Transverse colon (tissue), 4 donors: ENCODE measurements at places on chromosomes 3 and 15. TPM values are rescaled to one million over a fixed set of nuclear protein-coding genes. Genes with fewer than 3 reads are reported as not detected.
A peak's percentile ranks its signal among the peaks of the same experiment; 100 is the strongest.

GRCh38 chr15:81751256-81751655 is 294.6 kb downstream of the MEX3B start:
- DNase-seq: no peak
- peaks cover 6% of the 10 kb centered on the region for H3K4me1 ChIP-seq
- H3K4me3 ChIP-seq: no peak overlapping the region
- no peaks in the 10 kb centered on the region for H3K27me3 ChIP-seq

DNA sequence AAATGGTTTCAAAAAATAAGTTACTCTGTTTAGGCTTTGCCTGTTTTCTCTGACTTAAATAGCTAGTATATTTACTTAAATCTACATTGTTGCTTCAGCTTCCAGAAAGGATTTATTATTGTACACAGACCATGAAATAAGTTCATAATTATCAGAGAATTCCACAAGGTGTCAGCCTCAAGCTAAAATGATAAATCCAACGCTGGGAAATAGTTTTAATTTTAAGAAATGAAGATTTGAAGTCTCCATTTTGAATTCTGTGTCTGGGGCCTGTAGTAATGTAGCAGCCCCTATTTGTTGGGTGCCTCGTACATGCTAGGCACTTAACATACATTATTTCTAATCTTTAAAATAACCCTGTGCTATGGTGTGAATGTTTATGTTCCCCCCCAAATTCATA is 92.6 kb upstream of the KCNMB2 start:
- H3K27ac ChIP-seq: no peak overlapping the region
- no peaks in the 10 kb centered on the region for H3K36me3 ChIP-seq
- no peak for DNase-seq
- H3K4me3 ChIP-seq: no peak overlapping the region
- H3K4me1 ChIP-seq: no peaks in the 10 kb centered on the region

- DNase-seq: peak; percentile 77
- H3K36me3 ChIP-seq: no peaks in the 10 kb centered on the region
- H3K4me3 ChIP-seq: no peak overlapping the region
These were observed 10.8 kb downstream of the ITGA11 start for GRCh38 chr15:68421115-68421551.

GRCh38 chr3:57726397-57726796 is 29.7 kb upstream of the SLMAP start:
- H3K27ac ChIP-seq: no peak overlapping the region
- H3K36me3 ChIP-seq: no peaks in the 10 kb centered on the region
- no peak for DNase-seq
- H3K27me3 ChIP-seq: no peaks in the 10 kb centered on the region
- H3K4me1 ChIP-seq: no peaks in the 10 kb centered on the region

GRCh38 chr3:45864760-45865519 is 21.4 kb upstream of the CCR9 start:
- no peak overlapping the region for H3K27ac ChIP-seq
- H3K36me3 ChIP-seq: no peaks in the 10 kb centered on the region
- no peaks in the 10 kb centered on the region for H3K27me3 ChIP-seq
- no peaks in the 10 kb centered on the region for H3K4me1 ChIP-seq
- no peak for DNase-seq

GRCh38 chr3:65617209-65617608 is 421.5 kb downstream of the MAGI1 start:
- no peak overlapping the region for H3K27ac ChIP-seq
- no peaks in the 10 kb centered on the region for H3K4me1 ChIP-seq
- no peaks in the 10 kb centered on the region for H3K36me3 ChIP-seq
- H3K27me3 ChIP-seq: no peaks in the 10 kb centered on the region
- DNase-seq: no peak

C15orf62 gene
- total RNA-seq: 0.14 TPM

MYZAP gene
- total RNA-seq: 1.00 TPM

DNA sequence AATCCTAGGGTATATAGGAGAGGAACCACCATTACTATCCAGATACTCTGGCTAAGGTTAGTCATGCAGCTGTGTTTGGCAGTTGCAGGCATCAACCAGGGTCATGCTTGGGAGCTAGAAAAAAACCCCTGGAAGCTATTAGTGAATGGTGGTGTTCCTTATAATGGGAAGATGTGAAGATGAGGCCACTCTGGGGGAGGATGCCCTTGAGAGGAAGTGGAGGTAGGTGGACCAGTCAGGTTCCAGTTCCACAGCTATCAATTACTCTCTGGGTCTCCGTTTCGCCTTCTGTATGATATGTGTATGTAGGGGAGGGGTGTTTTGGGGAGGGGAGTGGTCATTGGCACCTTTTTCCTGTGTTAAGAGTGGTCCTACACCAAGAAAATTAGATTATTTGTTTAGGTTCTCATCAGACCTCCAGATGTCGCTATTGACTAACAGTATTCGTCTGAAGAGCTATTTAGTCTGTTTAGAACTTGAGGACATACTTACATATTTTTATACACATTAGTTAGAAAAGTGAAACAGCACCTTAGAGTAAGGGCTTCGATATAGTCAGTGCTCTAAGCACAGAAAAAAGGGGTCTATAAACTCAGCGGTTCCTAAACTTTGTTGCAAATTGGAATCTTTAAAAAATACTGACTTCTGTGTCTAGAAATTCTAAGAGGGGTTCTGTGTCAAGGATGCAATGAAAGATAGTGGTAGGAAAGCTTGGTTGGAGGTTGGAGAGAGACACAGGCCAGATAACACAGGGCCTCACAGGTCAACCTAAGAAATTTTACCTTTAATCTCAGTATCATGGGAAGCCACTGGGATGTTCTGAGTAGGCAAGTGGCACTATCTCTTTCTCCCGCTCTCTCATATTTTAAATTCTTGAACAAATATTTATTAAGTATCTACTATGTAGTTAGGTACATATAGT is 9.1 kb upstream of the HPS3 start:
- no peaks in the 10 kb centered on the region for H3K36me3 ChIP-seq
- DNase-seq: no peak
- no peak overlapping the region for H3K4me3 ChIP-seq
- H3K27ac ChIP-seq: no peak overlapping the region

GRCh38 chr3:185950728-185951127 is 12.9 kb upstream of the TRA2B start:
- no peaks in the 10 kb centered on the region for H3K36me3 ChIP-seq
- peaks cover 19% of the 10 kb centered on the region for H3K4me1 ChIP-seq
- H3K4me3 ChIP-seq: no peak overlapping the region
- peak overlapping the region; percentile 15 for H3K27ac ChIP-seq

DNA sequence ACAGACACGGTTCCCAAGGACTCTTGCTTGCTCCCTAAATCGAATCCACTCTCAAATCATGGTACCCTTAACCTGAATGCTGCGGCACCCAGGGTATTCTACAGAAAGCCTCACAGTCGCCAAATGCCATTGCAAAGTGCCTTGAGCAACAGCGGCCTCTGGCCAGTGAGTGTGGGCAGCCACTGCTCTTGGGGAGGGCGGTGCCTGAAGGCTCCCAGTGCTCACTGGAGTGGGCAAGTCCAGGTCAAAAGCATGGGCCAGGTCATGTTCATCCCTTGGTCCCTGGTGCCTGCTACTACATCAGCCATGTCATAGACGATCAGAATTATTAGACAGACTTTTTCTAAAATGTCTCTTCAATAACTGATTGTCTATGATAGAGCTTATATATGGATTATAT is 82.5 kb downstream of the ADAMTS17 start:
- no peak overlapping the region for H3K27ac ChIP-seq
- H3K4me3 ChIP-seq: no peak overlapping the region
- H3K36me3 ChIP-seq: no peaks in the 10 kb centered on the region
- no peak for DNase-seq
- no peaks in the 10 kb centered on the region for H3K4me1 ChIP-seq
- H3K27me3 ChIP-seq: no peaks in the 10 kb centered on the region

DNA sequence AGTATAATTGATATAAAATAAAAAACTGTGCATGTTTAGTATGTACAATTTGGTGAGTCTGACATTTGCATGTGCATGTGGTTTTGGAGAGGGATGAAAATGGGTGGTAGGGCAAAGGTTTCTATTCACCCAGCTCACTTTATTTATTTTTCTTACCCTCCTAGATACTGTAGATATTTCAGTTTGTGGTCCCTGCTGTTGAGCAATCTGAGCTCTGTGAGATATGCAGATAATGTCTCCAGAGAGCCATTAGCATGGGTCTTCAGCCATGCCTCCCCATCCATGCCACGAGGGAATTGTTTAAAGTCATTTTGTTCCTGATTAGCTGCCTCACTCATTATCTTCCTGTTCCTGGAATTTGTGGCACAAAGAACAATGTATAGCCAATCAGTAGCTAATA is 44.4 kb upstream of the B3GALNT1 start:
- H3K27ac ChIP-seq: no peak overlapping the region
- no peaks in the 10 kb centered on the region for H3K27me3 ChIP-seq
- no peaks in the 10 kb centered on the region for H3K4me1 ChIP-seq
- no peak for DNase-seq
- no peaks in the 10 kb centered on the region for H3K36me3 ChIP-seq
- no peak overlapping the region for H3K4me3 ChIP-seq

DNA sequence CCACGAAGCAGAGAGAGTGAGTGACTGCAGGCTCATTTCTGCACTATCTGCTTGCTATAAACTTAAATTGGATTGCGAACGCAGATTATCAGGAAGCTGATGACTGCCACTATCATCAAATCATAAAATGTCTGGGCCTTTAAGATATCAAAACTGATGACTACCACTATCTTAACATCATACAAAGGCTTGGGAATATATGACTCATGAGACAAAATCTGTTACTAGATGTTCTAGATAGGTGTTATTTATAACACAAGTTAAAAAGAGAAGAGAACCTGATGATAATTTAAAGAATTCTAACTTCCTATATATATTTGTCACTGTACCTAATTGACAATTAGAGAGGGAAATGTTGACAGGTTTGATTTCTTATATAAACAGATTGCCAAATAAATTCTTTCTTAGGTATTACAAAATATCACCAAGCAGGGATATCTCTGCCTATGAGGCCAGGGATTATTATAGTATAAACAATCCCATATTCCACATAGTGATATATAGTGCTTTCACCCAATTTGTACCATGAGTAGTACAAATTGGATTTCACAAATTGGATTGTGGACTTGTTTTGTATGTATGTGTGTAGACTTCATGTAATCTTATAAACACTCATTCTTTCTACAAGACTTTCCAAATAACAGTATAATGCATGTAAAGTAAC is 1157.2 kb downstream of the ROBO1 start:
- no peak overlapping the region for H3K4me3 ChIP-seq
- DNase-seq: no peak
- H3K36me3 ChIP-seq: no peaks in the 10 kb centered on the region
- no peaks in the 10 kb centered on the region for H3K27me3 ChIP-seq

DNA sequence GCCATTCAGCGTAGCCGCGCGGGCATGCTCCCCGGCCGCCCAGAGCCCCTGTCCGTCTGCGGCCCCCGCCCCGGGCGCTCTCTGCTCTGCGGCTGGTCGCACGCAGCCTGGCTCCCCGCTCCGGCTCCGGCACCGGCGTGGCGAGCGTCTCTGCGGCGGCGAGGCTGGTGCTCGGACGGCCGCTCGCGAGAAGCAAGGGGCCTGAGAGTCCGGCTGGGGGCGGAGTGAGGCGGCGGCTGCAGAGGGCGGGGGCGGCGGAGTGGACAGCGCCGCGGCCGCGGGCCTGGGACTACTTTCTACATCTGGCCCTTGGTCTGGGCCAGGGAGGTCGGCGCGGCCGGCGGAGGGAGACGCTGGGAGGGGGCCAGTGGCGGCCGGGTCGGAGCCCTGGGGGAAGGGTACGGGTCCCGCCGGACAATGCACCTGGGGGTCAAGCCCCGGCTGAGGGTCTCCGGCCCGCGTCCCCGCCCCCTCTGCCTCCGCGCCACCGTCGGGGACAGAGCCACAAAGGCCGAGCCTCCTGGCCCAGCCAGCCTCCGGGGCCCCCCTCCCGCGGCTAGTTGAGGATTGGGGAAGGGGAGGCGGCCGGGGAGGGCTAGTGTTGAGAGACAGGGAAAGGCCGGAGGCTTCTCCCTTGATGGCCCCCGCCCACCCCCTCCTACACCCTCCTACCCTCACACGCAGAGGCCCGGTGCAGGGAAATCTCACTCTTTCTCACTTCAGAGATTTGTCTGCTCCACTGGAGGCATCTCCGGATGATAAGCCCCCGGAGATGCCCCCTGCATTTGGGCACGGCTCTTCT is at the start of gene PRTG:
TSS of gene PRTG (minus strand) at position 226 of the 802 bp plus-strand sequence. CDS start at position 5, 221 bp downstream.
- H3K27me3 ChIP-seq: peaks cover 70% of the 10 kb centered on the region
- H3K36me3 ChIP-seq: no peaks in the 10 kb centered on the region
- peaks cover 2% of the 10 kb centered on the region for H3K4me1 ChIP-seq
- peak; percentile 38 for DNase-seq

KNG1 gene
- 1.6 TPM for total RNA-seq

DNA sequence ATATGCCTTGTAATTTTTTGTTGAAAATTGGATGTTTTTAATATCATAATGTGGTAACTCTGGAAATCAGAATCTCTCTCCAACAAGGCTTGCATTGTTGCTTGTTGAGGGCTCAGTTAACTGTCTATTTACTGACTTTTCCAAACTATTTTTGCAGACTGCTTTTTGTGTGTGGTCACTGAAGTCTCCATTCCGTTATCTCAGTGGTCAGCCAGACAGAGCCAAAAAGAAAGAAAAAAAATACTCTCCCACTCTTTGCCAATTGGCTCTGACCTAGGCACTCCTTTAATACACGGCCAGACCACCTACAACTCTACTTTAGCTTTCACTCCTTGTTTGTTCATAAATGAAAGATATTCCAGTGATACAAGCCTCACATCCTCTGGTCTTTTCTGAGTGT is 52.5 kb downstream of the IFT80 start:
- no peaks in the 10 kb centered on the region for H3K27me3 ChIP-seq
- H3K4me3 ChIP-seq: no peak overlapping the region
- DNase-seq: no peak
- no peak overlapping the region for H3K27ac ChIP-seq
- H3K36me3 ChIP-seq: no peaks in the 10 kb centered on the region
- H3K4me1 ChIP-seq: no peaks in the 10 kb centered on the region

NPAP1 gene
- not detected for total RNA-seq

DNA sequence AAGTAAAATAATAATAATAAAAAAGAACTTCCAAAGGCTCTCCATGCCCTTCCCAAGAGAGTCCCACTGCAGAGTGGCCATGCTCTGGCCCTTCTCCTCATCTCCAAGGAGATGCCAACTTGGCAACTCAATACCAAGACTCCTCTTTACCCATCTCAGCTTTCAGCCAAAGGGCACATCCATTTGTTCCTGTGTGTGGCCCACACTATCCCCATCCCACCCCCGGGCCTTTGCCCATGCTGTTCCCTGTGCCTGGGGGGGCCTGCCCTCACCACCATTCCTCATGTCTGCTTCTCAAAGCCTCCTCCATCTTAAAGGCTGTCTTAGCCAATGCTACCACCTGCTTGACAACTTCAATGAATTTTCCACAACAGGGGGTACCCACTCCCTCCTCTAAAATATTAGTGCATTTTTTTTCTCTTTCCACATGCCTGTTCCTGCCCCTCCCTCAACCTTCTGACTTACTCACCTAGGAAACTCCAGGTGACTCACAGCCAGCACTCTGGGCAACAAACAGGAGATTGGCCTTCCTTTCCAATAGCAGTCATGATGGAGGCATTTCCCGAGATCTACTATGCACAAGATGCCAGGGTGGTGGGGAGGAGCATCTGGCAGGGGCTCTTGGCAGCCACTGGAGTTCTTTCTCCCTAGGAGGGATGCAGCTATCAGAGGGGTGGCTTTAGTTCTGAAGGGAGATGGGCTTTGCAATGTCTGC is 109.4 kb upstream of the SMAD3 start:
- no peaks in the 10 kb centered on the region for H3K27me3 ChIP-seq
- H3K36me3 ChIP-seq: no peaks in the 10 kb centered on the region
- H3K27ac ChIP-seq: no peak overlapping the region
